Epithelial cell of proximal tubule (primary cell): ENCODE measurements at places on chromosomes 3 and 15. TPM values are rescaled to one million over a fixed set of nuclear protein-coding genes. Genes with fewer than 3 reads are reported as not detected.

DNA sequence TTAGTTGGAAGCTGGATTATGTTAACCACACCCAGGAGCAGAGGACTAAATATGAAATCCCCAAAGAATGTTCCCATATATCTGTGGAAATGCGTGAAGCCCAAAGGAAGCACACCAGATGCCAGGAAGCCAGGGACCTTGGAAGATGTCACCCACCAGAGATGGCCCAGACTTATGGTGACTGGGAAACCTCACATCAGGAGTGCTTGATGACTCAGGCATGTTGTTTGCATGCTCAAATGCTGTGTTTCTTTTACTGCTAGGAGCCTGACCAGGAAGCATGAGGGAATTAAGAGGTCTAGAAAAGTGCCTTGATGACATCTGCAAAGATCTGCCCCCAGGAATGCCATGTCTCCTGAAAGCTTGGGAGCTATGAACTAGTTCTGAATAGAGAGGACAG, 109.0 kb upstream of the SLC2A2 start:
- DNase-seq, result no peak

DNA sequence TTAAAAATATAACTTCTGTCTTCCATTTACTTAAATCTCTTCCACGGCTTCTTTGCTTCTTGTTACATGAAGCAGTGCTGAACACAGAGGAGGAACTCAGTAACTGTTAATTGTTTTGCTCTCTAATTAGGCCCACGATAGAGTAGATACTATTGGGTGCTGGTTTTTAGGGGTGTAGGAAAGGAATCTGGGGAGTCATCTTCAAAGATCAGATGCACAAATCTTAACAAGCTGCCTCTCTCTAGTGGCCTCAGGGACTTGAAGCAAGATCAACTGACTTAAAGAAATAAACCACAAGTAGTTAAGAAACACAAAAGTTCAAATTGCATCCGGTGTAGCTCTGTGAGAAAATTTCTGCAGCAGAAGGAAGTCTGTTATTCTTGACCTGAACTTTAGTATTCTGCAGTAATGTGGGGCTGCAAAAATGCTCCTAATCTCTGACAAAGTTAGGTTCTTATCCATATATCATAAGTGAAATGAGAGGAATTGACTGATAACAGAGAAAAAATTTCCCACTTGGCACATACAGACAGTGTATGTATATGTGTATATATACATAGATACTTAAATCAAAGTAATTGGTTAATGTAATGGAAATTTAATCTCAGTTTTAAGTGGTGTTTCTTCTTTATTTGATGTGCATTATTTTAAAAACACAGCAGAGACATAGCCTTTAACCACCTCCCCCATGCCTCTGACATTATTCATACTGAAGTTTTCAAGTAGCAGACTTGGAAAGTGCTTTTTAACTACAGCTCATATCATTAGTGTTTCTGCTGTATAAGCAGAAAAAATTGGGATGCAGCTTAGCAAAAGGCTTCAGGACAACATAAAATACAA, 51.8 kb downstream of the CHST2 start:
- no peak for DNase-seq

DNA sequence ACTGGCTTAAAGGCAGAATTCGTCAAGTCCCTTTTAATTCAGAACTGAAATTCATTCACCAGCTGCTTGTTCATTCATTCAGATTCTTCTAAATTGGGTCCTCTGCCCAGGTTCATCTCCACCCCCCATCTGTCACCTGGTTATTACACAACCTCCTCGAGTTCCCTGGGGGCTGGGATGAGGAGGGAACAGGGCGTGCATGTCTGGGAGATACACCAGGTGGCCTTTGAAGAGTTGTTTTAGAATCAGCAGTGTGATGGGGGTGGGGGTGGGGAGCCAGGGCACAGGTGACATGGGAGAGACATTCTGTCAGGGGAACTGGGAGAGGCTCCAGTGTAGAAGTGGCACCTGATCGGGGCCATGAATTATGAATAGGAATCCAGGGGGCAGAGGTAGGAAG, 8.2 kb downstream of the SNX33 start:
- DNase-seq, result no peak

DNA sequence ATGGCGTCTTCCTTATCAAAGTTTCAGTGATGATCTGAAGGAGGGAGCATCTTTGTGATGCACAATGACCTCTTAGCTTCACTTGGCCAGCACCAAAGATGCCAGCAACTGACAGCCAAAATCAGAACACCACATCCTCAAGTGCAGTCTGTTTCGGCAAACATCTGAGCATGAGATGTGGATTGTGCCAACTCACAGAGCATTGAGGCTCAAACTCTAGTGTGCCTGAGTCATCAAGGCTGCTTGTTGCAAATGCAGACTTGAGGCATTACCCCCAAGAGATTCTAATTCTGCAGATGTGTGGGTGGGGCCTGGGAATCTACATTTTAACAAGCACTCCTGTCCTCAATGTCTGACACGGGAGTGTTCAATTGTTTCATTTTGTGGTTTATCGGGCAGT, 35.8 kb downstream of the ABHD5 start:
- DNase-seq, result no peak

DNA sequence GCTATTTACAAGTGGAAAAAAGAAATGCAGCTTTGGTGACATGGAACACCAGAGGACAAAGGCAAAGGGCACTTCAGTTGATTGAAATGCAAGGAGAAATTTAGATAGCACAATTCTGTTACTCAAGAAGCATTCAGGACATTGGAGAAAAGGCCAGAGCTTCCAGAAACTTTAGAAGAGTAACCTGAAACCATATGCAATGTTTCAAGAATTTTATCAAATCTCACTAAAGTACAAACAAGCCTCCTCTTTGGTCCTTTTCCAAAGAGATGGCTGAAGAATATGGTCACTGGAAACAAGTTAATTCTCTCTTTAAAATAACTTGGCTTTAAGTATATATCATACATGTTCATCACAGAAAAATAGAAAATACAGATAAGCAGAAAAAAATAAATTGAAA, 14.6 kb upstream of the LMOD3 start:
- DNase-seq, result no peak

C3orf85 gene
- not detected in 2 replicates for total RNA-seq

AHSG gene
- not detected in 2 replicates for total RNA-seq

MOBP gene
- 0.35 TPM in 1 of 2 replicates, not detected in the other for total RNA-seq
